NCI-H2171 (cell line): ENCODE measurements at places on chromosomes 7 and 10.
A peak's percentile ranks its signal among the peaks of the same experiment; 100 is the strongest.

DNA sequence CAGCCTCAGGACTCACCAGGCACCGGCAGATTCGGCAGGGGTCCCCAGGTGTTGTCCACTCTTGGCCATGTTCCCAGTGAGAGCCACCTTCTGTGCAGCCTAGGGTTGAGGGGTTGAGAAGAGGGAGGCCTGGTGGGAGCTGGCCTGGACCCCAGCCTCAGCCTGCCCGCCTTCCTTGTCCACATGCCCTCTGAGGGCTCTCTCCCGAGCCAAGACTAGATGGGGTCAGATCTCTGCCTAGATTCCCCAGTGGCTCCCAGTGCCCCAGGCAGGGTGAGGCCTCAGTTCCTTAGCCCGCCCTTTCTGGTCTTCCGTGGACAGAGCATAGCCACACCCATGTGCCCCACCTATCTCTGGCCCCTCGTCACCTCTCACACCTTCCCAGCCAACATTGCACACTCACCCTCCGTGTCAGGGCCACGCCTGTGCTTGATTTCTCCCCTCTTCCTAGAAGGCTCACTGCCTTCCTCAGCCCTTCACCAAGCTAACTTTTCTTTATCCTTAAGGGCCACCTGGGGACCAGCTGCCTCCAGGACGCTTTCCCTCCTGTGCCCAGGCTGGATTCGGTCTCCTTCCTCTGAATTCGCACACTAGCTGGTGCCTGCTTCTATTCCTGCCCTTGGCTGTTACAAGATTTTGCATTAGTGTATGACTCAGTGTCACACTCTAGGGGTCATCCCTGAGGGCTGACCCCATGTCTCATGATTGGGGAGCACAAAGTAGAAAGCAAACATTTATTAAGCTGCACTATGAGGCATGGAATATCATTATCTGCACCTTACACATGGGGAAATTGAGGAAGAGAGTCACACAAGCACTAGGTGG lies 7.5 kb downstream of the KCP start:
- no peak for DNase-seq

- no peak for DNase-seq
Measured at GRCh38 chr7:104895522-104896236, 118.3 kb upstream of the KMT2E start.

GRCh38 chr7:11616466-11616865 lies 215.5 kb downstream of the THSD7A start:
- no peak for DNase-seq

- no peak for DNase-seq
Measured at GRCh38 chr10:67151471-67151870, 225.6 kb downstream of the LRRTM3 start.

DNA sequence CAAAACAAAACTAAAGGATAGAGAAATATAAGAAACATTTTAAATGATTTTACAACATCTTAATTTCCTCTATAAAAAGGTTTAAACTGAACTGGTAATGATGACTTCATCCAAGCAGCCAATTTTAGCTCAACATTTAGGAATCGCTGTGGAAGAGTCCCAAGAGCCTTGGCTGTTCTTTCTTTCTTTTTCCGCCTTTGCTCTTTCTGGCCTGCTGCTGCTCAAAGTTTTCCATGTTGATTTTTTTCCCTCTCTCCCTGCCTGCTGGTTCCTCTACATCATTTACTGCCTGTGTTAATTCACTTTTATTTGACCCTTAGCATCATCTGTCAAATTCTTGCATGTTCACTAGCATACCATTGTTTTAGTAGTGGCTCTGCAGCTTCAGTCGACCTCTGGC lies 146.9 kb downstream of the EVX1 start:
- no peak for DNase-seq

GRCh38 chr7:77729574-77730348 lies 33.5 kb downstream of the RSBN1L start:
- DNase-seq = no peak

- peak; percentile 6 for DNase-seq
Measured at GRCh38 chr7:87935384-87935706, 1.3 kb downstream of the ADAM22 start.

- no peak for DNase-seq
Measured at GRCh38 chr7:91541641-91542040, 277.4 kb downstream of the FZD1 start.

- DNase-seq = no peak
Measured at GRCh38 chr10:104452977-104453376, 99.3 kb downstream of the CFAP58 start.

DNA sequence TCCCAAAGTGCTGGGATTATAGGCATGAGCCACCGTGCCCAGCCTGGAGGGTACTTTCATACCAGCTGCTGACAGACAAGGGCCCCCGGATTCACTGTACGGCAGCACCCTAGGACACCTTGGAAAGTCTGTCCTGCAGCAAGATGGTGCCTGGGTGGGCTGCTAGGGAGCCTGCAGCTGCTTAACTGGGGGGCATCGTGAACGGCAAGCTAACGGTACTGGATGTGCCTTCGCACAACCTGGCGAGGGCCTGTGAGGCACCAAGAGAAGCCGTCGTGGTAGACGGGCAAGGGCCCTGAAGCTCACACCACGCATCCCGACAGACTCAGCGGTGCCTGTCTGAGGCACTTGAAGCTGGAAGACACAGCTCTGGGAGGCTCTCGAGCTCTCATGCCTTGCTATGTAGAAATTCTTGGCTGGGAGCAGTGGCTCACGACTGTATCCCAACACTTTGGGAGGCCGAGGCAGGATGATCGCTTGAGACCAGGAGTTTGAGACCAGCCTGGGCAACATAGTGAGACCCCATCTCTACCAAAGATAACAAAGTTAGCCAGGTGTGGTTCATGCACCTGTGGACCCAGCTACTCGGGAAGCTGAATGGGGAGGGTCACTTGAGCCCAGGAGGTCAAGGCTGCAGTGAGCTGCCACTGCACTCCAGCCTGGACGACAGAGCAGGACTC lies 9.4 kb downstream of the BRAT1 start:
- no peak for DNase-seq

DNA sequence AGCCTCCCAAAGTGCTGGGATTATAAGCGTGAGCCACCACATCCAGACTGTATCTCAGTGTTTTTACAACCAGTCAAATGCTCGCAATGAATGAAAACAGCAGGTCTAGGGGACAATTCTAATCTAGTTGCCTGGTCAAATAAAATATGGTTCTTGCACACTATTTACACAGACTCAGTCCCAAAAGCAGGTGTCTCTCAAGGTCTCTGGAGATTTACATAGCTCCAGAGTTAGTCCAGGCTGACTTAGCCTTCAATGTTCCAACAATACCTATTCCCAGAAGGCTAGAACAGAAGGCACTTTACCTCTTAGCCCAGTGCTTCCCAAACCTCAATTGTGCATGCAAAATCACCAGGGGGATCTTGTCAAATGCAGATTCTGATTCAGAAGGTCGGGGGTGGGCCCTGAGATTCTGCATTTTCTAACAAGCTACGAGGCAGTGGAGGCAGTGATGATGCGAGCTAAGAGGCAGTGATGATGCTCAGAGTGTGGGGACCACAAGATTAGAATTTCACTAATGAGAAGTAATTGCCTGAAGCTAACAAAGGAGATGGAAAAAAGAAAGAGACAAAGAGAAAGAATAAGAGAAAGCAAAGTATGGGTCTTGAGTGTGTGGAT lies 6.4 kb downstream of the KIAA1549 start:
- DNase-seq = peak; percentile 27
